ENCODE measurements at places on chromosomes 5 and 9. TPM values are rescaled to one million over a fixed set of nuclear protein-coding genes. Genes with fewer than 3 reads are reported as not detected.

The PCDHB12 gene
- 3.7 TPM for total RNA-seq

The TOR2A gene
- total RNA-seq = 23.5 TPM

DNA sequence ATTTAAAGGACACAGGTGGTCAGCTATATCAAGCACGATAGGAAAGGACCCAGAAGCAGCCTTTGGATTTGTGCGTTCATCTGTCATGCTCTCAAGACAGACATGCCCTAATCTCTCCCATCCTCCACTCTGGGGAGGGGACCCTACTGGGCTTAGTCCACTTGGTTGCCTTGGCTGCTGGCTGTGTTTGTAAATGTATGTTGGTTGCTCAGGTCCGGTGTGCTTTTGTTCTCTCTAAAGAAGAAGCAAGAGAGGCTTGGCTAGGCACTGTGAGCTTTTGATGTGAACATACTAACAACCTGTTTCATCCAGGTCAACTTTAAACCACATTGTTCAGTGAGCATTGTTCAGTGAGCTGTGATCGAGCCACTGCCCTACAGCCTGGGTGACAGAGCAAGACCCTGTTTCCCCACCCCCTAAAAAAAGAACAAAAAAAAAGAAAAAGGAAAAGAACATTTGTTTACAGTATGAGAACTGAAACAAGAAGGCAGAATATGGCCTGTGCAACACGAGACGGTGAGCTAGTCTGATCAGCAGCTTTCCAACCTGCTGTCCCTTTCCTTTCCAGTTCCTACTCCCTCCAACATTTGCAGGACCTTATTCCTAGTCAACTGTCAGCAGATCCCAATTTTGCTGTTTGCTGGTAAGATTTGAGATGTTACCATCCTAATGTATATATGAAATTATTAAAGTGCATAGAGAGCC is 228.3 kb downstream of the ARHGAP26 start:
- no peak for DNase-seq

The NRARP gene
- total RNA-seq = 55.1 TPM

The RNF183 gene
- total RNA-seq = not detected

The FRMPD1 gene
- 0.12 TPM for total RNA-seq

GRCh38 chr5:56803025-56803424 is 12.3 kb upstream of the MAP3K1 start:
- no peak for DNase-seq

GRCh38 chr9:127801955-127802575 is 617 bp upstream of the FPGS start:
- no peak for DNase-seq

GRCh38 chr5:112119969-112120368 is 299.1 kb downstream of the EPB41L4A start:
- DNase-seq = no peak

DNA sequence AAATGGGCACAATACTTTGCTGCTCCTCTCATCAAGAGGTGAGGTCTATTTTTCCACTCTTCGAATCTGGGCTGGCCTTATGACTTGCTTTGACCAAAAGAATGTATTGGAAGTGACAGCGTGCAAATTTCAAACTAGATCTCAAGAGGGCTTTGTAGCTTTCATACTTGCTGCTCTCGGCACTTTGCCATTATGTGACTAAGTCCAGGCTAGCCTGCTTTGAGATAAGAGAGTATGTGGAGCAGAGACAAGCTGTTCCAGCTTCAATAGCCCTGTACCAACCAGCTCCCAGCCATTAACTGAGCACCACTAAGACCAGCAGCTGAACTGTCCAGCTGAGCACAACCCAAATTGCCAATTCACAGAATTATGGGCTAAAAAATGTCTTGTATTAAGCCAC is 124.6 kb downstream of the ACER2 start:
- no peak for DNase-seq

- no peak for DNase-seq
Measured at GRCh38 chr5:77157732-77158532, 52.5 kb upstream of the PDE8B start.

The CACNA1B gene
- total RNA-seq = 10.4 TPM
